ENCODE measurements at places on chromosomes 12 and 14. TPM values are rescaled to one million over a fixed set of nuclear protein-coding genes. Genes with fewer than 3 reads are reported as not detected.

AVPR1A gene
- 12.9 TPM for total RNA-seq

DNA sequence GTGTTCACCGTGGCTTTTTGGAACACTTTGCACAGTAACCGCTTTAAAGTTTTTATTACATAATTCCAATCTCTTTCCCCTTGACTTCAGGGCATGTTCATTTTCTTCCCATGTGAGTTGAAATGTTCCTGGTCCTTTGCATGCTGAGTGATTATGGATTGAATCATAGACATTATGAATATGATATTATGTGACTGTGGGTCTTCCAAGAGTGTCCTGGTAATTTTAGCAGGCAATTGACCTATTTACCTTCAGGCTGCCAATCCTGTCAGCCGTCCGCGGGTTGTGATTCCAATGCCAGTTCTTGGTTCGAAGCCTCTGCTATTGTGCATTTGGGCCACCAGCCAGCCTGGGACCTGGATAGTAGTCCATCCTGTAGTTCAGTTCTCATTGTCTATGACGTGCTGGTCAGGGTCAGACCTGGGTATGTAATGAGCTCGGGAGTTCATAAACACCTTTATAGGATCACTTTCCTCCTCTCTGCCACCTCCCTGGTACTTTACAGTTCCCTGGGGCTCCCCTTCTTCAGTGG is 32.6 kb upstream of the DDX11 start:
- no peaks in the 10 kb centered on the region for H3K36me3 ChIP-seq
- H3K4me3 ChIP-seq = no peak overlapping the region
- no peaks in the 10 kb centered on the region for H3K4me1 ChIP-seq
- DNase-seq = no peak

SMIM41 gene
- 26.6 TPM for total RNA-seq

GRCh38 chr14:72792051-72792788 is 101.7 kb downstream of the DPF3 start:
- H3K27me3 ChIP-seq = no peaks in the 10 kb centered on the region
- H3K36me3 ChIP-seq = no peaks in the 10 kb centered on the region
- no peaks in the 10 kb centered on the region for H3K4me1 ChIP-seq
- no peak for DNase-seq

DNA sequence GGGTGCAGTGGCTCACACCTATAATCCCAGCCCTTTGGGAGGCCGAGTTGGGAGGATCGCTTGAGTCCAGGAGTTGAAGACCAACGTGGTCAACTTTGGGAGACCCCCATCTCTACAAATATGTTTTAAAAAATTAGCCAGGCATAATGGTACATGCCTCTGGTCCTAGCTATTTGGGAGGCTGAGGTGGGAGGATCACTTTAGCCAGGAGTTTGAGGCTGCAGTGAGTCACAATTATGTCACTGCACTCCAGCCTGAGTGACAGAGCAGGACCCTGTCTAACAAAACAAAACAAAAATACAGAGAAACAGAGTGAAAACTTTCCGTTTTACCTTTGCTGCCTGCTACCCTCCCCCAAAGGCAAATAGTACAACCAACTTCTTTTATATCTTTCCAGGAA is 60.2 kb downstream of the SRGAP1 start:
- no peak for DNase-seq
- no peak overlapping the region for H3K4me3 ChIP-seq
- H3K27ac ChIP-seq = no peak overlapping the region
- no peaks in the 10 kb centered on the region for H3K4me1 ChIP-seq
- no peaks in the 10 kb centered on the region for H3K36me3 ChIP-seq

- DNase-seq = no peak
- H3K27me3 ChIP-seq = no peaks in the 10 kb centered on the region
- no peak overlapping the region for H3K4me3 ChIP-seq
Measured at GRCh38 chr12:88746386-88746785, 166.1 kb upstream of the KITLG start.

All from esophagus muscularis mucosa (tissue), 4 donors.